ENCODE measurements at places on chromosomes 11 and 22.

GRCh38 chr22:19056951-19057401 is 65.2 kb downstream of the DGCR2 start:
- DNase-seq, result no peak

GRCh38 chr11:62673196-62673525 is 1.1 kb upstream of the LBHD1 start:
- DNase-seq, result no peak

DNA sequence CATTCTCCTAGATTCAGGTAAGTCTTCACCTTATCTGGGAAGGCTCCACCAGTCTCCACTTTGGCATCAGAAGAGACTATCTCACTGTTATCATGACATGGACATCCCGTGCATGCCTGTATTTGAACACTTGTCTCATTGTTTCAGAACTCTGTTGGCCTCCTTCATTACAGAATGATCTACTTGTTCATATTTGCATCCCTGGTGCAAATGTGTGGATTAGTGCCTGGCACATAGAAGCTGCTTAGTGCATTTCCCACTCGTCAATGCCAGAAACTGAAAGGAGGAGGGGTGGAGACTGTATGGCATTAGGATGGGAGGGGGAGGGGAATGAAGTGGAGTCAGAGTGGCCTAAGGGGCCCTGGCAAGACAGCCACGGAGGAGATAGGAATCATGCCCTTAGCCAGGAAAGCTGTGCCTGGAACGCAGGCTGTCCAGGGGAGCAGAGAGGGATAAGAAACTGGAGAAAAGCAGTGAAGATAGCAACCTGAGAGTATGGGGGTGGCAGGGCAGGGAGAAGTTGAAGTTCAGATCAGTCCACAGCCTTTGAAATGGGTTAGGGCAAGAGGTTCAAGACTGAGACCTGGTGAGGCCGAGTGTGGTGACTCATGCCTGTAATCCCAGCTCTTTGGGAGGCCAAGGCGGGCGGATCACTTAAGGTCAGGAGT is 53.8 kb upstream of the CAPRIN1 start:
- no peak for DNase-seq

GRCh38 chr22:46065691-46066454 is 84.5 kb upstream of the PPARA start:
- no peak for DNase-seq

DNA sequence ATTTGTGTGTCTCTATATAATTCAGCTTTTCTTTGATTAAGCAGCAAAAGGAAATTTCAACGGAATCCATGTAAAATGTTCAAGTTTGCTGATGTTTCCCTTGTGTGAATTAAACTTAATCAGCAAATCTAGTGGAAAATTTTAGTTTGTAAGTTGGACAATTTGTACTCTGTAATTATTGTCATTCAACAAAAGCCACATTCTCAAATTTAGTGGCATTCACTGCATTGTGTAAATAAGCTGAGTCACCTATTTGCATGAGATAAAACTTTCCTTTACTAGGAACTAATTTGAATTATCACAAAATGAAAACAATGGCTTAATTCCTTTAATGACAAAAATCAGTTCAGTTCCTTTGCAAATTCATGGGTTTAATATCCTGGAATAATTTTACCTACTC is 784.2 kb upstream of the CCDC179 start:
- DNase-seq, result no peak

DNA sequence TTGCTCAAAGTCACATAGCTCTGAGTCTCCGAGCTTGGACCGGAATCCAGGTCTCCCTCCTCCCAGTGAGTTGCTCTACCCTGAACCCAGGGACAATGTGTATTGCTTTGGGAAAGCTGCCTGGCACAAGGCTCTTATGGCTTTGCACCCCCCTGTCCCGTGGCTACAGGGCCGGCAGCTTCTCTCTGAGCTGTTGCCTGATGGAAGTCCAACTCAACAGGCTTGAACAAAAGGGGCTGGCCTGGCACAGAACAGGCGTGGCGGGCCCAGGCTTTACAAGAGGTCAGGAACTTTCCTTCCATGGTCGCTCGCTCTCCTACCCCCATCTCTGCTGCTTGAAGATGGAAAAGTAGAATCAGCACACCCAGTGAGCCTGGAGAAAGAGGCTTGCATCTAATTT is 34.3 kb downstream of the MYEOV start:
- peak; percentile 6 for DNase-seq

- DNase-seq, result no peak
Measured at GRCh38 chr11:27847496-27847895, 147.2 kb upstream of the BDNF start.

GRCh38 chr11:18314784-18315523 is 7.0 kb downstream of the HPS5 start:
- no peak for DNase-seq

DNA sequence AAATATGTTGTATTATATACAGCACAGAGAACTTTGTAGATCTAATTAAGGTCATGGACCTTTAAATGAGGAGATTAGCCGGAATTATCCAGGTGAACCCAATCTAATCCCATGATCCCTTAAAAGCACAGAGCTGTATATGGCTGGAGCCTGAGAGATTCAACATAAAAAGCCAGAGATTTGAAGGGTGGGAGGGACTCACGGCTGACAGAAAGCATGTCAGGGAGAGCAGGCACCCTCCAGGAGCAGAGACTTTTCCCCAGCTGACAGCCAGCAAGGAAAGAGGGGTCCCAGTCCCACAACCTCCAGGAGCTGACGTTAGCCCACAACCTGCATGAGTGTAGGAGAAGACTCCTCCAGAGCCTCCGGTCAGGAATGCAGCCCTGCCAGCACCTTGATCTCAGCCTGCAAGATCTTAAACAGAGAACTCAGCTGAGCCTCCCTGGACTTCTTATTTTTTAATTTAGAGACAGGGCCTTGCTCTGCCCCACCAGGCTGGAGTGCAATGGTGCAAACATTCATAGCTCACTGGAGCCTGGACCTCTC is 20.0 kb upstream of the ADA2 start:
- no peak for DNase-seq

DNA sequence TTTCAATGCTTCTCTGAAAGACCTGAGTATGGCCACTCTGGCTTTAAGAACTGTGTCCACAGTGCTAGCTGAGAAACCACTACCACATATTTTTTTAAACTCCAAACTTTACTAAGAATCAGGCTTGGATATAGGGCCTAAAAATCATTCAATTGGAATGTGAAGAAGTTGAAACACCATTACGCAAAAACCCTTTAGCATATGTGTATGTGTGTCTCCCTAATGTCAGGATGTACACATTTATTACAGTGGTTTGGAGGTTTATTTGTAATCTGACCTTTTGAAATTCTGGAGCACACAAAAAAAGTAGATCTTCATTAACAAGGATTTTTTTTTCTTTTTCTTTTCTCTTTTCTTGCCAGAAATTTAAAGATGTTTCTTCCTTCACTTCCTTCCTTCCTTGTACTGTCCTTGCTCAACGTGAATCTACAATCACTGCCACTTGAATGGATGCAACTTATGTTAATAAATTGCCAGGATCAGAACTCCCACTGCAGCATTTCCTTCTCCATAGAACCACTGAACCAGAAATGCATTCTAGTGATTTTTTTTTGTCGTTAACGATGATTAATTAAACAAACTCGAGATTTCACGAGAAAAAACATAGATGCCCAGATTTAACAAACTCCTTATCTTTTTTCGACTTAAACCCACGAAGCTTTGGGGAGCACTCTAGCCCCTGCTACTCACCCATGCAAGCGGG is 3.1 kb upstream of the ADM start:
- no peak for DNase-seq

DNA sequence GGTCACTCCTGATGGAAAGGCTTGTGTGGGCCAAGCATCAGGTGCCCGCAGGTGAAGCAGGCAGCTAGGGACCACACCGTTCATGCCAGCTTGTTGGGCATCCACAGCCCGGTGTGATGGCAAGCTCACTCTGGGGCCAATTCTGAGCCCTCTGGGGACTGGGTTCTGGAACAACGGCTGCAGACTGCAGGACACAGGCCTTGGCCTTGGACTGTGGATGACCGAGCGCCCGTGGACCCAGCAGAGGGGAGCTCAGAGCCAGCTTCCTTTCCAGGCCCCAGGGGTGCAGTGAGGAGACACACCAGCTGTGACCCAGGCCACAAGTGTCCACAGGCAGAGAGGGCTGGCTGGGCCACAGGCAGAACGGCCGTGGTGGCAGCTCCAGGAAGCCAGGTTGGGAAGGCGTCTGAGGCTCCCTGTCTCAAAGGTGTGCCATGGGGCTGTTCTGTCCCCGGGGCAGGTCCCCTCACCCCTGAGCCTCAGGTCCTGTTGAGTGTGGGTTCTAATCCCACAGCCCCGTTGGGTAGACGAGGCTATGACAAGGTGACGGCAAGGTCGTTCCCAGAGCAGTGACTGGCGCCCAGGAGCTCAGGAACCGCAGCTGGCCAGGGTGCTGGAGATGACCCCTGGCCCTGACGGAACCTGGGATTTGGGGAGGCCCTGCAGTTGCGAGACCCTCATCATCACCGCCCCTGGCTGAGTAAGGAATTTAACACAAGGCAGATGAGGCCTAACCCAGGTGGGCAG is 1079.4 kb downstream of the BRD1 start:
- DNase-seq, result no peak

DNA sequence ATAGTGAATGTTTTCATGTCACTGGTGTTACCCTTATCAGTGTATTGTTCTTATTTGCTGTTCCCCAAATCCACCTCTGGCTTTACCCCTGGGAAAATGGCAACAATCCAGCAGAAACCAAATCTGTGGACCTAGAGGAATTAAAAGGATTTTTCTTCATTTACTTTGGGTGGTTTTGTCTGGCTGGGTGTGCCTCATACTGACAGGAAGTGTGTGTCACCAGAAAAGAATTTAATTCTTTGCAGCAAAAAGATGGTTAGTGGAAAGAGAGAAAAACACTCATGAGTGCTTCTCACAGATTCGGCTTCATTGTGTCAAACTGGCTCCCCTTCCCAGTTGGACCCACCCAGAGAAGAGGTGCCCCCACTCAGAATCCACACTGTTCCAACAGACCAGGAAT is 38.9 kb downstream of the FZD4 start:
- no peak for DNase-seq

DNA sequence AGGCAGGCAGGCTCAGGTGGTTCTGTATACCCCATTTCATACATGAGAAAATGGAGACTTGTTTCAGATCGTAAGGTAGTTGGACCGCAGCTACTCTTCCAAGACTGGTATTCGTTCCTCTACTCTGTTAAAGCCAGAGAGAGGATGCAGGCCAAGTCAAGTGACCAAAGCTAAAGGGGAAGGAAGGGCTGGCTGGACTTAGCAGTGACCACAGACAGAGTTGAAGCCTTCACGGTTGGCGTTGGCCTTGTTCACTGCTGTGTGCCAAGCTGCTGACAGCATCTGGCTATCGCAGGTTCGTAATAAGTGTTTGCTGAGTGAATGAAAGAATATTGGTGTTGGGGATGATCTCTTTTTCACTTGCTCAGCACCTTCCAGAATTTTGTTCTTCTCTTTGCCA is 64.2 kb downstream of the PTPRJ start:
- no peak for DNase-seq

GRCh38 chr22:20624161-20624616 is 116.8 kb downstream of the MED15 start:
- peak; percentile 60 for DNase-seq

Data from stimulated activated CD4-positive, alpha-beta T cell treated with anti-CD3 and anti-CD28 coated beads, Interleukin-2, amount 100 ng/mL, for 24 hours (primary cell).